ENCODE measurements at places on chromosomes 2 and 18.

DNA sequence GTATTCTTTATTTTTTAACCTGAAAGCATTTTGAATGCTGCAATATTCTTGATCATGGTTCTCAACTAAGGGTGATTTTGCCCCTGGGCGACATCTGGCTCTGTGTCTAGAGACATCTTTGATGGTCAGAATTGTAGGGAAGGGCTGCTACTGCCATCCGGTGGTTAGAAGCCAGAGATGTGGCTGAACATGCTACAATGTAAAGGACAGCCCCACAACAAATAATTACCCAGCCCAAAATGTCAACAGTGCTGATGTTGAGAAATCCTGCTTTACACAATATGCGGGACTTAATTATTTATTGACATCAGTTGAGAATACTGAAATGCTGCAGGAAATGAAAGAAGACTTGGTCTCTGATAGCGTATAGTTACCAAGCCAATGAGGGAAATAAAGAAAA lies 37.5 kb upstream of the SERPINB2 start:
- no peak for DNase-seq

DNA sequence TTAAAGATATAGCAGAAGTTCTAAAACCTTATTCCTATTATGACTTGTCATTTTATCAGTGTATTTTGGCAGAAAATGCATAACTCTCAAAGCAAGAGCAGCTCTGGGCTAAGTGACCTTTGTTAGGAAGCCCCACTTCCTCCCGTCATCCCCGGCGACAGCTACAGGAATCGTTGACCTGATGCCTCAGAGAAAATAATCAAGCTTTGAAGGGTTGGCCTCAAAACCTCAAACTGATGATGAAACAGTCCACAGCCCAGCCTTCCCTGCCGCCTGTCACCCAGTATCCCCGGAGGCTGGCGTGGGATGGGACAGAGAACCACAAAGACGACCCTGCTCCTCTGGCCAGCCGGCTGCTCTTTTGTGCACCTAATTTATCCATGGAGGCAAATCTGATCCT lies 65.3 kb downstream of the KCNF1 start:
- no peak for DNase-seq

- DNase-seq, result no peak
Measured at GRCh38 chr2:127139766-127140165, 32.8 kb upstream of the BIN1 start.

- DNase-seq, result no peak
Measured at GRCh38 chr2:235494716-235495372, 1.0 kb downstream of the AGAP1 start.

DNA sequence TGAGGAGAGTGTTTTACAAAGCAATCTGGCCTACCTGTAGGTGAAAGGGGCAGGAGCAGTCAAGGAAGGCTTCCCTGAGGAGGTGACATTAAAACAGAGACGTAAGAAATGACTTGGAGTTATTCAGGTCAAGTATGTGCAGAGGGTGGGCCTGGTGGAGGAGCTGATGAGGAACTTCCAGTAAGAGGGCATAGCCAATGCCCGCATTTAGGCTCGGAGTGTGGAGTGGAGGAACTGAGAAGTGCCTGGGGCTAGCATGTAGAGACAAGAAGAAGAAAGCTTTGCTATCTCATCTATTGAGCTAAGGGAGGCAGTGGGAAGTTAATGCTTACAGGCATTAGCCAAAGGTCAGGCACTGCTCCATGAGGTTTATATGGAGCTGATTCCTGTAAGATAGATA lies 312.2 kb downstream of the ZNF521 start:
- DNase-seq, result no peak

DNA sequence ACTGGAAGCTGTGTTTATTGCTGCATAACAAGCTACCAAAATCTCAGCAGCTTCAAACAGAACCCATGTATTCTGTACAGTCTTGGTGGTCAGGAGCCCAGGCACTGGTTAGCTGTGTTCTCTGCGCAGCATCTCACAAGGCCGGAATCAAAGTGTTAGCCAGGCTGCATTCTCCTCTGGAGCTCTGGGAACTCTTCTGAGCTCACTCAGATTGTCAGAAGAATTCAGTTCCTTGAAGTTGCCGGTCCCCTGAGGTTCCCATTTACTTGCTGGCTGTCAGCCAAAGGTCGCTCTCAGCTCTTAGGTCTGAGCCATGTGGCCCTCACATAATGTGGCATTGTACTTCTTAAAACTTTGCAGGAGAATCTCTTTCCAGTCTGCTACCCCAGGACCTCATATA lies 123.6 kb upstream of the SMIM21 start:
- no peak for DNase-seq

DNA sequence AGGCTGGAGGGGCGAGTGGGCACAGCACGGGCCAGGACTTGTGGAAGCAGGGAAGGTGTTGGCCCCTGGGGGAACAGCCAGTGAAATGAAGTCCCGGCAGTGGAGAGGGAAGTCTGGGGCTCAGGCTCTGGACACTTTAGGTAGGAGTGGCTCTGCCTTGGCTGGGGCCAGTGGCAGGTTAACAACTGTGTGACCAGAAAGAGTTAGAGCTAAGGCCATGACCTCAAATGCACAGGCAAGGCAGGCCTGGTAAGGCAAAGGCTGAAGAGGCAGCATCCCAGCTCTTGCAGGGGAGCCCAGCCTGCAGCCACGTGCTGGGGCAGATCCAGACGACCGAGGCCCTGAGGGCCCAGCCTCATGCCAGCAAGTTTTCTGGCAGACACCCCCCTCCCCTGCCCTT lies 21.5 kb downstream of the PCARE start:
- DNase-seq, result no peak

GRCh38 chr18:58527285-58527951 lies 101.5 kb downstream of the ALPK2 start:
- no peak for DNase-seq

DNA sequence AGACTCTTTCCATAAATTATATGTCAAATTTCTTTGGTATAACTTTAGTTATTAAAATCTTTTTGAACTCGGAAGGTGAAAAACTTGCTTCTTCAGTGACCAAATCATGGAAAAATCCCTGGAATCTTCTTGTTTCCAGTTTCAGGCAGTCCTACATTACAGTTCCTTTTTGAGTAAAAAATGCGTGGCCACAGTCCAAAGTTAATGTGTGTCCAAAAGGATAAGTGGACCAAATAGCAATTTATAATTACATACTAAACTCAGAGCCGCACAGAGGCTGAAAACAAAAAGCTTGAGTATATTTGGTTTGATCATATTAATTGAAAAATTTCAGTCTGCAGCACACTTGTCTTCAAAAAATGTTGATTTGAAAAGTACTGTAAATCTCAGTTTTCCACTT lies 28.4 kb upstream of the DYNC2LI1 start:
- no peak for DNase-seq

- DNase-seq, result no peak
Measured at GRCh38 chr18:48592540-48593171, 53.8 kb downstream of the CTIF start.

DNA sequence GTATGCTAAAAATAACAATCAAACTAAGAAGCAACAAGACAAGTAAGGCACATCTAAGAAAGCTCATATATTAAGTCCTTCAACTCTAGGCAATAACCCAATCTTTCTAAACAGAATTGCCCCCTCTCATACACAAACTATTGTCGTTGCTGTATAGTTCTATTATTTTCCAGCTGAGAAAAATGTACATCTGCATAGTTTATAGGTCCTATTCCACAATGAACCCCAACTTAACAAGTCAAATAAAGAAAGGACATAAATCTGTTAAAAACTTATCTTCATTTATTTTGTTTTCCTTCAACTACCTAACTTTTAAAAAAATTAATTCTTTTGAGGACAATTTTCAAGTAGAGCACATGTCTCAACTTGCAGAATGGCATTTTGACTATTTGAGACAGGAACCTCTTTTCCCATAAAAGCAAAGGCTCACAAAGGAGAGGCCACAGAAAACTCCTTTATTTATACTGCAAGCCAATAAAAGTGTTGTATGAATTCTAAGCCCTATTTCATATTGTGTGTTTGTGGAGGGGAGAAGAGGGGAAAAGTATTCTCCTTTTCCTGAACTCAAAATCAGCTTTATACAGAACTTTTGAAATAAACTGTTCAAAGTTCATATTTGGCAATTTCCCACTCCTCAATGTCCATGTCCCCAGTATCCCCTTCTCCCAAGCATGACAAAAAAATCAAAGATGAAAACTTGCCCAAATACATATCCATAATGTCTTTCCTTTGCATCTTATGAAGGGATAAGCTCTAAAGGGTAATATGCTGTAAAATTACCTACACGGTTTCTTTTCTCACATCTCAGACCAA lies 37.4 kb downstream of the RTN4 start:
- DNase-seq, result no peak

GRCh38 chr2:23497536-23497935 lies 112.6 kb downstream of the KLHL29 start:
- no peak for DNase-seq

- DNase-seq, result no peak
Measured at GRCh38 chr2:231497651-231498050, 32.6 kb downstream of the NMUR1 start.

DNA sequence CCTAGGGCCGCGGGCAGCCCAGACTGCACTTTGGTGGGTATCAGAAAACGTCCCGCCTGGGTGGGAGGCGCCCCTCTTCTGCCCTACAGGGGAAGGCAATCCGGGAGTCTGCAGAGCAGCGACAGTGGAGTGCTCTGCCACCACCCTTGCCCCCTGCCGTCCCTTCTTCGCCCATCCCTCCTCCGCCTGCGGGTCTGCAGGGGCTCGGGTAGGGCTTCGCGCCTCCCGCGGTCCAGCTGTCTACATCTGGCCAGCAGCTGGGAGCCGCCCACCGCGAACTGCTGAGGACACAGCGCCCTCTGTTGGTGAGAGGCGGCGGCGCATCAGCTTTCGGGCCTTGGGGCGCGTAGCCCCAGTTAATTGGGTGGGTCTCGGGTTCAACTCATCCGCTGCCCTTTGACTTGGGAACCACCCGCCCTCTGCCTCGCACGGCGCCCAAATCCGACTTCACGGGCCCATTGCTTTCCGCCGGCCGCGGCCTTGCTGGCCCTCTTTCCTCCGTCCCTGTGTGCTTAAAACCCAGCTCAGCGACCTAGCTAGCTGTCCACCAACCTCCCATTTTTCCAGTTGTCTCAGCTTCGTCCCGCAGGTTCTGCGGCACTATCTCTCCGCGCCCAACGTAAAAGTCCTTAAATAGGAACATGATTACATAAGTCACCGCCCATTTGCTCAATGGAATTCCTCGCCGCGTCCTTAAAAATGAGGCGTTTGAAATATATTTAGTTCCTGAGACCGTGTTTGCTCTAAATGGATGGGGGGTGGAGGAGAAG lies 17.6 kb downstream of the WNT10A start:
- no peak for DNase-seq

DNA sequence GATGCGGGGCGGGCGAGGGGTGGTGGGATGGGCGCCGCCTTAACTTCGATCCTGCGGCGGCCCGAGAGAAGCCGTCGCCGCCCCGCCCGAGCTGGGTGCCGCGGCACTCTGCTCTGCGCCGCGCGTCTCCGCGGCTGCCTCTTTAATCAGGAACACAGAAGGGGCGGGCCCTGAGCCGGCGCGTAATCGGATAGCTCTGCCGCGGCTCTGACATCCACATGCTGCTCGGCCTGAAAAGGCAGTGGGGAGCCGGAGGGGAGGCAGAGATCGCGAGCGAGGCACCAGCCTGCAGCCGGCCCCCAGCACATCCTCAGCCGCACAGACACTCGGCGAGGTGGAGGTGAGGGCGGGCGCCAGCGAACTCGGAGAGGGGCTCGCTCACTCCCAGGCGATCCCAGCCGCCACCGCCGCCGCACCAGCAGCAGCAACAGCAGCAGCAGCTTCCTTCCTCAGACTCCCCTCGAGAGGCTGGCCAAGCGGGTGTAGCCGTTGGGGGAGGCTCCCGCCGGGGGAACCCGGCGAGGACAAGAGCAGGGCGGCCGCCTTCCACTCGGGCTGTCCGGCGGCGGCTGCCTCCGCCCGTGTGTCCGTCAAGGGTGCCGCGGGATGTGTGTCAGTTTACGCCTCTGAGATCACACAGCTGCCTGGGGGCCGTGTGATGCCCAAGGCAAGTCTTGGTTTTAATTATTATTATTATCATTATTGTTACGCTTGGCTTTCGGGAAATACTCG lies at the start of gene NRP2:
Gene NRP2, plus strand, starts transcription at position 263 of the 732 bp plus-strand sequence. CDS start 790 bp downstream, outside the sequence.
- DNase-seq, result peak; percentile 89

Measured in NCI-H2171 (cell line).